ENCODE measurements at places on chromosomes 3 and 15.
A peak's percentile ranks its signal among the peaks of the same experiment; 100 is the strongest.

DNA sequence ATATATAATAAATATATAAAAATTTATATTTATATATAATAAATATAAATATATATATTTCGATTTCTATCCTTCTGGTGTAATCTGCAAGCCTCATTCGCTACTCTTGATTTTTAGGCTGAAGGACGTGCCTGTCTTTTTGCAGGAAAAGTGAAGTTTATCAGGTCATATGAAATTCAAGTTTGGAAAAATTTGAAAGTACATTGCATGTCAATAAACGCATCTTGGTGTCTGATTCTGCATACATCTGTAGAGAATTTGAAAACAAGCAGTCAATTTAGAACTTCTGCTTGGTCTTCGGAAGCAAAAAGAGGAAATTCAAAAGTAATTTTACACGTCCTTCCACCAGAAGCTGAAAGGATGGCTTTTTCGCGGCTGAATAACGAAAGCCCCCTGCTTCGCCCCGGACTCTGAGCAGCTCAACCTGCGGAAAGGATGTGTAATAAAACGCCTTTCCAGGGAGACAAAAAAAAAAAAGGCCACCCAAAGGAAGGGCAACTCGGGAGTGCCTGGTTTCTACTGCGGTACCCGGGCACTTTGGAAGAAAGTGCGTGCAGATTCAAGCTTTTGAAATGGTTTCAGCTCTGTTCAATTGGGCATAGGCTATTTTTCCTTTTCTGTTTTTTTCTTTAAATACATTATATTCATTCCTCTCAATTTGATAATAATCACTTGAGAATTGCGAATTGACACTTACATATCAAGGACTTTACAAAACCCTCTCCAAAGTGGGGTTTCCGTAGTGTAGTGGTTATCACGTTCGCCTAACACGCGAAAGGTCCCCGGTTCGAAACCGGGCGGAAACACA, 1.5 kb upstream of the MYNN start:
- DNase-seq = peak; percentile 72

DNA sequence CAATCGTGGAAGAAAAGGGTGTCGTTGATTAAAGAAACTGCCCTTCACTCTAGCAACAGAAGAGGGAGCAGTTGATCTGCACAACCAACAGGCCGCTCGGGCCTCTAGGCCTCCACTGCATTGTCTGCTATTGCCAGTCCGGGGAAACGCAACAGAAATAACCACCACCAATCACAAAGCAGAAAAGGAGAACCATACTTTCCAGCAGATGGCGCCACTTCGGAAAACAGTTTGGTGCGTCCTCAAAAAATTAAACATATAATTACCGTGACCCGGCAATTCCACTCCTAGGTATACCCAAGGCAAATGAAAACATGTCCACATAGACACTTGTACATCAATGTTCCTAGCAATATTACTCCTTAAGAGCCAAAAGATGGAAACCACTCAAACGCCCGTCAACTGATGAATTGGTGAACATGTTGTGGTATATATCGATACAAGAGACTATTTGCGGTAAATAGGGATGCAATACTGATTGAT, 154.1 kb downstream of the TJP1 start:
- peak; percentile 3 for DNase-seq

DNA sequence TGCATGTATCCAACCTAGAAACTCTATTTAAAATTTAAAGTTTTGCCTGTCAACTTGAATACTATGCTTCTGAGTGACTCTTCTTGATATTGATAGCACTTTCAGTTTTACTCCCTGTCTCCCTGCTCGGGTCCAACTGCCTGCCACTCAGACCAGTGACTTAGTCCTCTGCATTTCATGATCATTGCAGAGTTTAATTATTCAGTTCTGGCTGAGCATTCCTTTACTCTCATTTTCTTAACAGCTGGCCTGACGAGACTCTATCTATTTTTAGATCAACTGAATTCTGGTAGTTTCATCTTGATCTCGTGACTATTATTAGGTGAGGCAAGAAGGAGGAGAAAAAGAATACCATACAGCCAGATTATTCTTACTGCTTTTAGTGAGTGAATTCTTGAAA, 617.4 kb downstream of the SI start:
- no peak for DNase-seq

- no peak for DNase-seq
These were observed 2.9 kb downstream of the WNT5A start for GRCh38 chr3:55484191-55484689.

DNA sequence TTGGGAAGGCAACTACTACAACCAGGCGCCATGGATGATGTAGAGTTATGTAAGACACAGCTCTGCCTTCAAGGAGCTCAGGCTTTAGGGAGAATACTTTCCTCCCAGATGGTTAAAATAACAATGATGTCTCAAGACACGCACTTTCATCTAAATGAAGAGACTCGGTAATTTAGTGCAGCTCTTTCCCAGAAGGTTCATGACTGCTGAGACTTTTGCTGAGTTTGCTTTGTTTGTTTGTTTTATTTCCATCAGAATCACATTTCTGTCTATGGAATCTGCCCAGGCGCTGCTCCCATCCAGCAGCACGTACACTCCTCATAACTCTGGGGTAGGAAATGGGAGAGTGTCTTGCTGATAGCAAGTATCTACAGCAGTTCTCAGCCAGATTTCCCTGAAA, 33.9 kb upstream of the MEX3B start:
- no peak for DNase-seq

- DNase-seq = no peak
These were observed 35.9 kb downstream of the EIF4E3 start for GRCh38 chr3:71689291-71689690.

DNA sequence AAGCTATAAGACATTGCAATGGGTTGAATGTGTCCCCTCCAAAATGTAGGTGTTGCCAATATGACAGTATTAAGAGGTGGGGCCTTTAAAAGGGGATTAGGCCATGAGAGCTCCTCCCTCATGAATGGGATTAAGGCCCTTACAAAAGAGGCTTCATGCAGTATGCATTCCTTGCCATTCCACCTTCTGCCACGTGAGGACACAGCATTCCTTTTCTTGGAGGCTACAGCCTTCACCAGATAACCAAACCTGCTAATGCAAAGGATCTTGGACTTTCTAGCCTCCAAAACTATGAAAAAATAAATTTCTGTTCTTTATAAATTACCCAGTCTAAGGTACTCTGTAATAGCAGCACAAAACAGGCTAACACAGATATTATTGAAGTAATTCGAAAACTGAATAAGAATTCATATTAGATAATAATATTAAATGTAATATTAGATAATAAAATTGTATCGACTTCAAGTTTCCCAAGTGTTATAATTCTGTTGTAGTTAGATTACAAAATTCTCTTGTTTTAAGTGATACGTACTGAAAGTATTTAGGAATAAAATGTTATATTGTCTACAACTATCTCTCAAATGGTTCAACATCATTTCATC, 29.4 kb upstream of the ATP8B4 start:
- no peak for DNase-seq

GRCh38 chr3:186413615-186414415, 51.8 kb upstream of the DGKG start:
- no peak for DNase-seq

GRCh38 chr3:136209921-136210320, 13.8 kb upstream of the MSL2 start:
- no peak for DNase-seq

DNA sequence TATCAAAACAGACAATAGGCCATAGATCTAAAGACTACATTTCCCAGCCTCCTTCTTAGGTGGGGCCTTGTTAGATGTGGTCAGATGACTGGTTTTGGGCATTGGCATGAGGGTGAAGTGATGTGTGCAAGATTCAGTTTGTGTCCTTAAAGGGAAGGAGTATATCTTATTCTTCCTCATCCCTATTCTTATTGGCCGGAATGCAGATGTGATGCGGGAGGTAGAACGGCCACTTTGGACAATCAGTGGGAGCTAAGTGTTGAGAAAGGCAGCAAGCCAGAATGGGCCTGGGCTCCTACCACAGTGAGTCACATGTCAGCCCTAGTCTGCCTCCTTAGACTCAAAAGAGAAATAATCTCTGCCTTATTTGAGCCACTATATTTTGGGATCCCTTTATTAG, 89.8 kb upstream of the MEX3B start:
- DNase-seq = no peak

GRCh38 chr15:95988574-95988887, 342.0 kb upstream of the NR2F2 start:
- DNase-seq = no peak

- DNase-seq = no peak
These were observed 239.7 kb downstream of the UBE2E2 start for GRCh38 chr3:23442598-23443383.

GRCh38 chr3:38003371-38003816, 12.8 kb downstream of the VILL start:
- DNase-seq = no peak

GRCh38 chr15:55250941-55251340, 38.7 kb downstream of the RAB27A start:
- no peak for DNase-seq

DNA sequence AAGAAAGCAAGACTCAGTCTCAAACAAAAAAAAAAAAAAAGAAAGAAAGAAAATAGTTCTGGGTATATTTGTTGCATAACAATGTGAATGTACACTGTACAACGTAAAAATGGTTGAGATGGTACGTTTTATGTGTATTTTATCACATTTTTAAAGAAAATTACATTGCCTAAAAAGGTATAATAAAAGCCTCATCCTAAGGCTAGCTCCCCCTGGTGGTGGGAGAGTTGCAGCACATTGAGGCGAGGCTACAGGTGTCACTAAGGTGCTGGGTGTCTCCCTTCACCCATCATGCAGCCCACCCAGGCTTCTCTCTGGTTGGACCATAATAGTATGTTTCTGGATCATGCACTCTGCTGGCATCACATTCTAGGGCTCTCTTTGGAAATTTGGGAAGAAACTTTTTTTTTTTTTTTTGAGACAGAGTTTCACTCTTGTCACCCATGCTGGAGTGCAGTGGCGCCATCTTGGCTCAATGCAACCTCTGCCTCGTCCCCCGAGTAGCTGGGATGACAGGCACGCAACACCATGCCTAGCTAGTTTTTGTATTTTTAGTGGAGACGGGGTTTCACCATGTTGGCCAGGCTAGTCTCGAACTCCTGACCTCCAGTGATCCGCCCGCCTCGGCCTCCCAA, 12.4 kb upstream of the RAB11A start:
- DNase-seq = peak; percentile 74

DNA sequence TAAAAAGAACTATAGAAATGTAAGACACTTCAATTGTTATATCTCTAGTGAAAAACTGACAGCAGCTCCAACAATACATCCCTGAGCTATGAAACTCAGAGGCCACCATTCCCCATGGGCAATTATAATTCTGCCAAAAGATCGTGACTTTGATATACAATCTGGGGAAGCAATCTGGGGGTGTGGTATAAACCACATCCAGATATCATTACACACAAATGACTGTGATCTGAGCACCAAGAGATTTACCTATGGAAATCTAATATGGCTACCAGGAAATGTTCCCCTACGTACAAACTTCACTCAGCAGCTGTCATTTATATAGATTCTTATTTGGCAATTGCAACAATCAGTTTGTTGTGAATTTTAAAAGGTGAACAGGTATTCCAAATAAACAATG, 110.3 kb downstream of the FRMD5 start:
- DNase-seq = no peak

DNA sequence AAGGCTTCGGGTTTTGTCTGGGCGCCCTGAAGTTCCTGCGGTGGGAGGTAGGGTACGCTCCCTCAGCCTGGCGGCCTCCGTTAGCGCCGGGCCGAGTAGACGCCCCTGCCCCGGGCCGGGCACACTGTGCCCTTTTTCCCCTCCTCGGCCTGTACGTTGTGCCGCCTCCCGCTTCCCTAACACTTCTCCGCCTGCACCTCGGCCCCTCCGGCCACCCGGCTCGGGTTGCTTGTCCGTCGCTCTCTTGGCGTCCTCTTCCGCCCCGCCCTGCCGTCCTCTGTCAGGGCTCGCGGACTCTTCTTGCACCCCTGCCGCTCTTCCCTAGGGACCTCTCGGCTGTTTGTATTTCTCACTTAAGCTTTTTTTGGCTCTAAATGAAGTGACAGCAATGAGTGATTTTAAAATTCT, 384 bp downstream of the KNL1 start:
- DNase-seq = no peak

DNA sequence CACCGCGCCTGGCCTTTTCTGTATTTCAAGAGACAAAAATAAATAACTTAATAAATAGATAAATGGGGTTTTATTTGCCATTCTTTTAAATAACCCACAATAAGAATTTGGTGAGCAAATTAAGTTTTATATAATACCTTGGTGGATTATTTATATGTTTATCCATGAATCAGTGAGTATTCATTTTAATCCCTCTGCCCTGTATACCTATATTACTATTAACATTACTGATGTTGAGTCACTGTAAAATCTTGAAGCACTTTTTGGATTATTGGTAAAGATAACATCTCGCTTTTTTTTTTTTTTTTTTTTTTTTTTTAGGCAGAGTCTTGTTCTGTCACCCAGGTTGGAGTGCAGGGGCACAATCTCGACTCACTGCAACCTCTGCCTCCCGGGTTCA, 154.1 kb downstream of the ZNF609 start:
- DNase-seq = no peak

DNA sequence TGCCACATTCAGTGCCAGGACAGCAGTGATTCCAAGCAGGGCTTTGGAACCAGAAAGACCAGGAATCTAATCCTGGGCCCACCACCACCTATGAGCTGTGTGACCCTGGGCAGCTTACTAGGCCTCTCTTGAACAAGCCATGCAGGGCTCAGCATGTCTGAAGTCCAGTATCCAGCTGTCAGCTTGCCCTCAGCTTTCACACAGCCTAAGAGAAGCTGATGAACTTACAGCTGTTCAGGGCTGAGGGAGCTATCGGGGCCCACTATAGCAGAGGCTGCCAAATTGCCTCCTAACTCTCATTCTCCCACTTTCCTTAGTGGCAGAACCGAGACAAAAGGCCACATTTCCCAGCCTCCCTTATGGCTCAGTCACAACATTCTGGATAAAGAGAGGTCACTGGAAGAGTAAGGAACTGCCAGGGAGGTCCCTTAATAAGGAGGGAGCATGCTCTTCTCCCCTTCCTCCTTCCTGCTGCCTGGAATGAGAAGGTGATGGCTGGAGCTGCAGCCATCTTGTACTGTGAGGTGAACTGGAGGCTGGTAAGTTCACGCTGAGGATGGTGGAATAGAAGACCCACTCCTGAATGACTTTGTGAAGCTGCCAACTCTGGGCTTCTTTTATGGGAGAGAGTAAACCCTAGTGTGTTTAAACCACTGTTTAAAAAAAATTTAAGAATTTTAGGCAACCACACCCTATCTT, 34.5 kb downstream of the FEM1B start:
- no peak for DNase-seq

DNA sequence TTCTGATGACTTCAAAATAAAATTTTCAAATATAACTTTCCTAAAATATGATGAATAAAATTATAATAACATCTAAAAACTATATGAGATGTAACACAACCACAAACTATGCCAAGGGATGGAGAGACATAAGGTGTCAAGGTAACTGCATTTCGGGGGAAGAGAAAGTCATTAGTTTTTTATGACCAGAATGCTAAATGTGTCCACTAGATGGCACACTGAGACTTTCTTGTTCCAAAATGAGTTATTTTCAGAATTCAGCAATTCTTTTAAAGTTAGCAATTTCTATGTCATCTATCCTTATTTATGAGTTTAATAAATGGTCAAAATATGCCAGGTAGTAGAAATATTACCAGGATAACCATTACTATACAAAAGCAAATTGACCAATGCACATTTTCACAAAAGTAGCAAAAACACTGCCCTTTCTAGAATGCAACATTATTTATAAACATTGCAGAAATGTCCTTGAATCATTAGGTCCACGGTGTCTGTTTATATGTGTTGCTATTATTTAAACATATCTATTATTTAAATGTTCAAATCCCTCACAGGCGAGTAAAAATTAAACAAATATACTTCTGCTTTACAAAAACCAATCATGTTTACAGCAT, 374.2 kb downstream of the PLCL2 start:
- peak; percentile 20 for DNase-seq

All from activated CD4-positive, alpha-beta T cell treated with anti-CD3 and anti-CD28 coated beads for 24 hours (primary cell).